ENCODE measurements at places on chromosomes 1 and 21.

DNA sequence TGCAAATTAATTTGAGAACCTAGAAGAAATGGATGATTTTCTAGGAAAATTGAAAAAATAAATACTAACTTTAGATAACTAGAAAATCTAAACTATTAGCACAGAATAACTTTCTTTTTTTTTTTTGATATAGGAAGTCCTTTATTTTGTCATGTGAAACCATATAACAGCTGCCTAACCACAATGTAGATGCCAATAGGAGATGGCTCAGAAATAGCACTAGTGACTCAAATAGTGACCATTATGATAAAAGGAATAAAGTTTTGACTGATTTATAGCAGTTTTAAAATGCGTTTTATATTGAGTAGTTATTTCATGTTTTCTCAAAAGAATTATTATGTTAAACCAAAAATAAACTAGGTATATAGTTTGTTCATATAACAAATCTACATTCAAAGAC lies 158.0 kb upstream of the CACYBP start:
- no peak for DNase-seq

GRCh38 chr1:235675152-235675890 lies 25.7 kb upstream of the GNG4 start:
- DNase-seq: no peak

- no peak for DNase-seq
These were observed 284.9 kb downstream of the PBX1 start for GRCh38 chr1:164843743-164844500.

GRCh38 chr21:42460391-42461184 lies 35.4 kb downstream of the RSPH1 start:
- DNase-seq: no peak

- DNase-seq: no peak
These were observed 45.2 kb downstream of the EDN2 start for GRCh38 chr1:41439234-41439633.
